ENCODE measurements at places on chromosomes 16 and 17. TPM values are rescaled to one million over a fixed set of nuclear protein-coding genes. Genes with fewer than 3 reads are reported as not detected.
A peak's percentile ranks its signal among the peaks of the same experiment; 100 is the strongest.

- no peak for ATAC-seq
Measured at GRCh38 chr17:81426393-81427172, 31.3 kb downstream of the BAHCC1 start.

Gene CMTR2
- total RNA-seq: 17.3 TPM

Gene PRSS53
- 5.2 TPM for total RNA-seq

DNA sequence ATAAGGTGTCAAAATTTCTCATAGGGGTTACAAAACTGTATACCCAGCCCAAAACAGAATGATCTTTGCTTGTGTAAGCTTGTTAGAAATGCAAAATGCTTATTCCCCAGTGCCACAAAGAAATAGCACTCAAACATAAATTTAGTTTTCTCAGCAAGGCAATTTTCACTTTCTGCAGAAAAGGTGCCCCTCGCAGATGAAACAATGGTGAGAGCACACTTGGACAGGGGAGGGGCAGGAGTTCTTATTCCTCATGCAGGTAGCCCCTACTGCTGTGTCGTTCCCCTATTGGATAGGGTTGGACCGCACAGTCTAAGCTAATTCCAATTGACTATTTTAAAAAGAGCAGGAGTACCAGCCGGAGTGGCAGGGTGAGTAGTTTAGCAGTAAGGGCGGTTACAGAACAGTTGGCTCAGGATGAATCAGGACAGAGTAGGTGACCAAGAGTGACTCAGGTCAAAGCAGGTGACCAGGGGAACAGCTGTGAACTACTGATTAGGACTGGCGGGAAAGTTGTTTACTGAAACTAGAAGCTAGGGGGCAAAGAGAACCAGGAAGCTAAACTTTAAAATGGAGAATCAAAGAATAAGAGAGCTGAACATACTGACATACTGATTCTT, 5.5 kb upstream of the LDHD start:
- no peak for ATAC-seq

DNA sequence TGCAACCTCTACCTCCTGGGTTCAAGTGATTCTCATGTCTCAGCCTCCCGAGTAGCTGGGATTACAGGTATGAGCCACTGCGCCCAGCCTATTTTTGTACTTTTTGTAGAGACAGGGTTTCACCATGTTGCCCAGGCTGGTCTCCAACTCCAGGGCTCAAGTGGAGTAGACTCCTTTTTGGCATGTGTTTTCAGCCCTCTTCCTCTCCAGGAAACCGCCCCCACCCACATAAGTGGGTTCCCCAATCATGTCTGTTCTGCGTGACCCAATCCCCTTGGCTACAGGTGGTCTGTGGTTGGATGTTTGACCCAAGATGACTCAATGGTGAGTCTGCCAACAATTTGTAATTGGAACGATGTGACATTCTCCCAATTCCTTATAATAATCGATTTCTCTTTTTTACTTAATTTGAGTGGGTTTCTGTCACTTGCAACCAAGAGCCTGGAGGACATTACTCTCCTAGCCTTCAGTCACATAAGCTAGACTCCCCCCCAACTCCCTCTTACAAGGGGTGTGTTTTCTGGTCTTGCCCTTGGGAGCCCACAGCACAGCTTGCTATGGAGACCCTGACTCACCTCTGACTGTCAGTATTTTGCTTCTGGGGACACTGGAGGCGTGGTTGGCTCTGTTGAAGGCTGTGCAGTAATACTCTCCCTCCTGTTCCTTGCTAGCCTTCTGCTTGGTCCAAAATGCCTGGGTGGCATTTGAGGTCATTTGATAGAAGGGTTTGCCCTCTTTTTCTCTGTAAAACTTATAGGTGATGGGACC, 34.9 kb downstream of the PECAM1 start:
- no peak for ATAC-seq

DNA sequence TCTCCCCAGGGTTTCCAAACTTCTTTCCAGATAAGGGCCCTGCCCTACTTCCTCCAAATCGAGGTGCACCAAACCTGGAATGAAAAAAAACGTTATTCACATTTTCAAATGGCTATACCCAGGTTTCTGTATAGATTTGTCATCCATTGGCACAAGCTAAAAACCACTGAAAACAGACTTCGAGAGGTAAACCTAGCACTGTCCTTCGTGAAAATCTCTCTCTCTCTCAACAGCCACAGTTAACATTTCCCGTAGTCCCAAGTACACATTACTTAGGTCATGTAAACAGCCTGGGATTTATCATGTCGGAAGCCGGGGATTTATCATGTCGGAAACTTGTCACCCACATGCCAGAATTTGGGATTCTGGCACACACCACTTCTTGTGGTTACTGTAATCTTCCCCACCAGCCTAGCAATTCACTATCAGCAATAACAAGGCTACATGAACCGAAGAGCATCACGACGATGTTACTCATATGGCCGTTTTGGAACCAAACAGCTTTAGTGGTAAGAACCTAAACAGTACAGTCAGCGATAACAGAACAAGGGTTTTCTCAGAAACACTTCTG, 1.2 kb downstream of the DDX5 start:
- ATAC-seq: no peak

- no peak for ATAC-seq
Measured at GRCh38 chr16:3235856-3236669, 1.1 kb upstream of the ZNF200 start.

- no peak for ATAC-seq
Measured at GRCh38 chr16:84959784-84960417, 51.4 kb downstream of the ZDHHC7 start.

DNA sequence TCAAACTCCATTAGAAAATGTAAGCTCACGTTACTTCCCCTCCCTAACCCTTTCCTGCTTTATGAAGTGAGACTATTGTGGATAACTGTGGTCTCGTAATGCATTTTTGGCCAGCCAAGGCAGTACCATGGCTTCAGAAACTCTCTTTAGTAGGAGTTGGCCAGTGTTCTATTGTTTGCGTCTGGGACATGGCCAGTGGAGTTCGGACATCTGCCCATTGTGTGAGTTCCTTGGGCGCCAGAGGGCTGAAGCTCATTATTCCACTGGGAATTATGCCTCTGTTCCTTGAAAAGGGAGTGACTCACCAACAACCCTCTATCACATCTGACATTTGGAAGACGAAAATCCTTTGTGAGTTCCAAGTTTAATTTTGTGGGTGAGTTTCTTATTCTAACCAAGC, 319.5 kb upstream of the SOX9 start:
- ATAC-seq: peak; percentile 60

Gene ABCC12
- total RNA-seq: 0.33 TPM

Gene FOXF1
- not detected for total RNA-seq

Gene FBXO39
- not detected for total RNA-seq
